Ascending aorta (tissue), 2 donors: ENCODE measurements at places on chromosomes 3 and 15. TPM values are rescaled to one million over a fixed set of nuclear protein-coding genes. Genes with fewer than 3 reads are reported as not detected.

GRCh38 chr3:18772699-18773305 is 347.7 kb upstream of the SATB1 start:
- no peak for DNase-seq

The TEX9 gene
- total RNA-seq: 12.5 TPM

GRCh38 chr15:56327721-56328502 is 37.3 kb upstream of the TEX9 start:
- DNase-seq: no peak

DNA sequence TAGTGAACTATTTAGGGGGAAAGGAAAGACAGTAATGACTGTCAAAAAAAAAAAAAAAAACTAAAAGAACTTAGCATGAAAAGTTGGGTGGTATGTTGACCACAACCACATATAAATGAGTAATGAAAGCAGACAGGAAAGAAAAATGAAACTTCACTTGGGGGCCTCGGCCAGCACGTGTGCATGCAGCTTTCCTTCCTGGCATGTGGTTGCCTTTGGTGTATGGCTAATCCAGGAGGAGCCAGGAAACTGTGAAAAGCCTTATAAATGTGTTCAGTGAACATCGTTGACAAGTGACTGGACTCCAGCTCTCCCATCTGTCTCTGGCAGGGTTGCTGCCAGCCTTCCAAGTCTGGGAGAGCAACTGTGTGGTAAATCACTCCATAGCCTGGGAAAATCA is 195.1 kb downstream of the DTWD1 start:
- no peak for DNase-seq

- no peak for DNase-seq
These were observed 2.1 kb downstream of the DZIP1L start for GRCh38 chr3:138113326-138113725.
